NCI-H1694 (cell line): ENCODE measurements at places on chromosomes 6 and 20.

GRCh38 chr6:82954937-82955577, 110.6 kb downstream of the UBE3D start:
- no peak for DNase-seq

GRCh38 chr6:122423734-122424133, 24.3 kb downstream of the HSF2 start:
- no peak for DNase-seq

- DNase-seq = peak; percentile 96
Measured at GRCh38 chr20:309841-310644, 12.7 kb downstream of the ZCCHC3 start.

- DNase-seq = no peak
Measured at GRCh38 chr20:34042262-34042661, 48.6 kb downstream of the RALY start.

DNA sequence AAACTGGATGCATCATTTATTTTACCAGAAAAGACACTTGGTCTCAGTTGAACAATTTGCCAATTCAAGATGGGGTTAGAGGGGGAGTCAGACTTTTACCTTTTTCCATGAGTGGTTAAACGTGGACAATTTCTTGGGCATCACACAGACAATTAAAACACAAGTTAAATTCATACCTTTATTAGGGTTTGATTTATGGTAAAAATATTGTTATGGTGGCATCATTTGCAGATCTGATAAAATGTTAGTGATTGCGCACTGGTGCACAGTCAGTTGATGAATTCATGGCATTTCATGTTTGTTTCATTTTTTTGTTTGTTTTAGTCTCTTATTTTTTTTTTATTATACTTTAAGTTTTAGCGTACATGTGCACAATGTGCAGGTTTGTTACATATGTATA, 399.9 kb downstream of the DOK5 start:
- DNase-seq = no peak

GRCh38 chr6:35573495-35574110, 60.9 kb upstream of the TULP1 start:
- DNase-seq = no peak

GRCh38 chr6:74248966-74249365, 553.0 kb downstream of the CD109 start:
- DNase-seq = no peak

DNA sequence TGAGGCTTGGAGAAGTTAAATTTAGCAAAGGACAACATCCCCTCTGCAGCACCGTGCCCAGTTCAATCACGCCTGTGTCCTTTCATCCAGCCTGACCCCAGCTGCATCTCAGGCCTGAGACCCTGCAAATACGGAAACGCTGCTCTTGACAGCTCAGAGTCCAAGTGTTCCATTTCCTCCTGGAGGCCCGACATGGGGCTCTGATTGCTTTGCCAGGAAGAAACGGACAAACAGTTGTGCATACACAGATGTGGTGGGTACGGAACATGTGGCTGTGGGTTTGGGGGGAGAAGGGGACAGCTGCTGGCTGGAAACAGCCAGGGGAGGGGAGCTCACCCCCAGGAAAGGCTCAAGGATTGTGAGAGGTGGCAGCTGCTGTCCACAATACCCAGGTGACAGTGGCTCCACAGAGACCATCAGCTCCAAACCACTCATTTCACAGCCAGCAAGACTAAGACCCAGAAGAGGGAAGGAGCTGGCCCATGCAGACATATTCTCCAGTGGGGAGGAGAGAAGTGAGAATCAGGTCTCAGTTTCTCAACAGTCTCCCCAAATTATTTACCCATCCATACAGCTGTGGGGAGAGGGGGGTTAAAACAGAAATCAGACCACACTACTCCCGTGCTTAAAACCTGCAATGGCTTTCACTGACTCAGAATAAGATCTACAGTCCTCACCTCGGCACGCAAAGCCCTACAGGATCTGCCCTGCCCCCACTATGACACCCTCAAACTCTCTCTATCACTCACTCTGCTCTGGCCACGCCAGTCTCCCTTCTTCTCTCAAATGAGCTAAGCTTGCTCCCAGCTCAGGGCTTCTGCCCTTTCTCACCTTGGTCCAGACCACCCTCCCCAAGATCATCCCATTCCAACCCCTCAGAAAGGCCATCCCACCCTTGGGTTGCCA, 89.1 kb downstream of the PREX1 start:
- DNase-seq = no peak
